ENCODE measurements at places on chromosomes 3 and 15.
A peak's percentile ranks its signal among the peaks of the same experiment; 100 is the strongest.

DNA sequence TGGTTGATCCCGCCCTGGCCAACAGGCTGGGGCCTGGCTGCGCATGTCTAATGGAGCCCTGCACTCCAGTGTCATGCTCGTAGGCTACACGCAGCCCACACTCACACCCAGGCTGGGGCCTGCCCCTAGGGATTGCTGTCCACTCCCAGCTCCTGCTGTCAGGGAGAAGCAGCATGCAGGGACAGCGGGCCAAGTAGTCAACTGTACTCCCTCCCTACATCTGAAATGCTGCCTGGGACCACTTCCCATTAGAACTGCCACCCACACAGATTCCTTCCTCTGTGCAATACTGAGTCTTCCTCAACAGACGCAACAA, 16.1 kb downstream of the ALS2CL start:
- DNase-seq = no peak

- DNase-seq = no peak
These were observed 1.6 kb downstream of the BBX start for GRCh38 chr3:107524326-107524840.

DNA sequence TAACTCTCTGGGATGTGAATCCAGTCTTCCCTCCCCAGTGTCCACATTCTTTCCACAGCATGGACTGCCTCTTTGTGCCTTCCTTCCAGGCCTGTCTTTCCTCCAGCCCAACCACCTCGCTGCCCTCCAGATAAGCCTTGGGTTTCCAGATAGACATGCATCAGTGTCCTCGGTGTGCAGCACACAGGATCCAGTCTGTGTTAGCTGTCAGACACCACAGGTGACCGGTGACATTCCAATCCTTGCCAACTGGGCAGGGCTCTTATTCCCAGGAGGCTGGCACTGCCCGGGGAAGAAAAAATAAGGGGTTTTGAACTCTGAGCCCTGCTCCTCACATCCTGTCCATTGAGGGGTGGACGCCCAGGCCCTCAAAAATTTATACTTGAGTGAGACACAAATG, 6.0 kb upstream of the SLC6A1 start:
- DNase-seq = no peak

DNA sequence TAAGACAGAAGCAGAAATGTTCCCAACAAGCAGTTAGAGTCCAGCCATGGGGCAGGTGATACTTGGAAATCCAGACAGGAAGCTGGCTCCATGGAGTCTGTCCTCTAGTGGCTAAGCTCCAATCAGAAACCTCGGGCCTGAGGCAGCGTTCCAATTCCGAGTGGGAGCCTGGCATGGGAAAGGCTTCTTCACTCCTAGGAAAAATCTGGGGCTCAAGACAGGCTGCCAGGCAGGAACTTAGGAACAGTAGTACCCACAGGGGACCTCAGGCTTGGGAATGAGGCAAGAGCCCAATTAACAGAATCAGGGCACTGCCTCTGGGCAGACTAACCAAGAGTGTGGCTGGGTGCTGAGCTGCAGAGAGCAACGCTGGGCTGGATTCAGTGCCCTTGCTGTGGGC, 6.2 kb upstream of the ATP13A4 start:
- DNase-seq = peak; percentile 81

GRCh38 chr3:34808287-34808686, 831.0 kb upstream of the ARPP21 start:
- DNase-seq = no peak

DNA sequence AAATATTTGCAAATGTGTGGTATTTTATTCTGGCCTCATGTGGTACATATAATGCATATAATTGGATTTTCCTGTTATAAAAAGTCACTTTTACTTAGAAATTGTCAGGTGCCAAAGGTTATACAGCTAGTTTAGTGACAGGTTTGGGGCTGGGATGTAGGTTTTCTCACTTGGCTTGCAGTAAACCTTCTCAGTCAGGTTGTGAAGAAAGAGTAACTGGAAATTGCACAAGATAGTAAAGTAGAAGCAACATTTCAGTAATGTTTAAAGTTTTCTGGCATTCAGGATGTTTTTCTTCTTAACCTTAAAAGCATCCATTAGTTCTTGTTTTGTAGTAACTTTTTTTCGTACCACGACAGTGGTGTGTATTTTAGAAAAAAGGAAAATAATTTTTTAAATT, 53.9 kb downstream of the MEF2A start:
- DNase-seq = no peak

GRCh38 chr15:98896002-98896721, 111.4 kb downstream of the PGPEP1L start:
- DNase-seq = no peak

All from NCI-H1105 (cell line).